HTR-8/SVneo (cell line): ENCODE measurements at places on chromosomes 2 and 18.
A peak's percentile ranks its signal among the peaks of the same experiment; 100 is the strongest.

GRCh38 chr18:9287036-9287435, 47.5 kb upstream of the TWSG1 start:
- no peak for DNase-seq

GRCh38 chr18:59006461-59007067, 133.1 kb upstream of the SEC11C start:
- DNase-seq, result no peak

- DNase-seq, result no peak
These were observed 291.9 kb downstream of the ALK start for GRCh38 chr2:29629495-29629894.

- DNase-seq, result no peak
These were observed 258.8 kb downstream of the CYP26B1 start for GRCh38 chr2:71888751-71889445.

DNA sequence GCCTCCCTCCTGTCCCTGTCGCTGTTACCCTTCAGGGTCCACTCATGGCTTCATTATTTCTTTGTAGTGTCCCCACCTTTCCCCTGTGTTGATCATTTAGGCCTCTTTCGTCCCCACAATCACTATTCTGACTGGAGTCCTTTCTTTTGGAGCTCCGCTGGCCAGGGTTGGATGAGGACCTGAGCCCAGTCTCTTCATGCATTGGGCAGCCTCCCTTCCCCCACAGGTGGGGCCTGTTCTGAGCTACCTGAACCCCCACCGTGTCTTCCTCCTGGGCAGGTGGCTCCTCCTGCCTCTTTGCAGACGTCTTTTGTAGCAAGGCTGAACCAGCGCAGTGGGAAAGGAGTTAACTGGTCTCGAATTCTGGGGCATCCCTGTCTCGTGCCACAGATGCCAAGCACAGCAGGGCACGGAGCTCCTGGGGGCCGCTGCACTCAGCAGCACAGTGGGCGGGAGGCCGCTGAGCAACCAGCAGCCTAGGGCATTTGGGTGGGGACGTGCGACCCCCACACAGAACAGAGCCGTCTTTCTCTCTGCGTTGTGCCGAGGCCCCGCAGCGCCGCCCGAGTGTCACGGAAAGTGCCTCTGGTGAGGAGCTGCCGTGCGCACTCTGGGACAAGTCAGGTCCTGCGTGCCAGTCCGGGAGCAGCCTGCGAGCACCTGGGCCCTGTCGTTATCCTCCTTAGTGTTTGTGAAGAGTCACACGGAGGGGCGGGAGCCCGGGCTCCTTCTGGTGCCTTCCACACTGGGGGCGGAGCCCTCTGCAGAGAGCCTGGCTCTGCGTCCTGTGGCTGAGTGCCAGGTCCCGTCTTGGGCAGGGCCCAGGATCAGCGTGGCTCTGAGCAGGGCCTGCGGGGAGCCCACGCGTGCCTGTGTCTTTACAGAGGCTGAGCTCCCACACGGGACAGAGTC, 130.1 kb downstream of the NFATC1 start:
- no peak for DNase-seq

DNA sequence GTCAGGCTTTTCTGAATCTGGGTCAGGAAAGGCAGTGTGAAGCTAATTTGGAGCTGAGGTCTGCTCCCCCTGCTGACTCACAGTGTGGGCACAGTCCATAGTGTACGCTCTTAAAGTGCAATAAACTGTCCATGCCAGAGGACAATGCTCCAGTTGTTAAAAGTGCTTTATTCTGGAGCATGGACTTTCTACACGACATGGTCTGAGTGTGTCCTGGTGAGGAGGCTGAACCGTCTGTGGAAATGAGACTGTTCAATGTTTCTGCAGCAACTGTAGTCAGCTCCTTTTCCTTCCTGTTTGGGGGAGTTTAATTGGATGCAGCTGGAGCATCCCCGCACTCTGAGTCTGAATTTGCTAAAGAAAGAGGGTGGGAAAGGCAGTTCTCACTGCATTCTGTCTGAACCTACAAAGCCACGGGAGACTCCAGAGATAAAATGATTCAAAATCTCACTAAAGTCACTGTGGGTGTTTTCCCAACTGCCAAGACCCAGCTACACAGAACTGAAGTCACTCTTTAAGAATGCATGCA, 110.2 kb upstream of the TRIB2 start:
- DNase-seq, result no peak

DNA sequence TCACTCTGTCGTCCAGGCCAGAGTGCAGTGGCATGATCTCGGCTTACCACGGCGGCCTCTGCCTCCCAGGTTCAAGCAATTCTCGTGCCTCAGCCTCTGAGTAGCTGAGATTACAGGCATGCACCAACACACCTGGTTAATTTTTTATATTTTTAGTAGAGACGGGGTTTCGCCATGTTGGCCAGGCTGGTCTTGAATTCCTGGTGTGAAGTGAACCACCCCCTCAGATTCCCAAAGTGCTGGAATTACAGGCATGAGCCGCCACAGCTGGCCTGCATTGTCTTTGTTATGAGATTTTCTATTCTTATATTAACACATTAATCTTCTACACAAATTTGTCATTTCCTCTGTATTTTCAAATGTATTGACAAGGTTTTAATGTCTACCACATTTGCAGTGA, 75.2 kb downstream of the SEPTIN10 start:
- no peak for DNase-seq

DNA sequence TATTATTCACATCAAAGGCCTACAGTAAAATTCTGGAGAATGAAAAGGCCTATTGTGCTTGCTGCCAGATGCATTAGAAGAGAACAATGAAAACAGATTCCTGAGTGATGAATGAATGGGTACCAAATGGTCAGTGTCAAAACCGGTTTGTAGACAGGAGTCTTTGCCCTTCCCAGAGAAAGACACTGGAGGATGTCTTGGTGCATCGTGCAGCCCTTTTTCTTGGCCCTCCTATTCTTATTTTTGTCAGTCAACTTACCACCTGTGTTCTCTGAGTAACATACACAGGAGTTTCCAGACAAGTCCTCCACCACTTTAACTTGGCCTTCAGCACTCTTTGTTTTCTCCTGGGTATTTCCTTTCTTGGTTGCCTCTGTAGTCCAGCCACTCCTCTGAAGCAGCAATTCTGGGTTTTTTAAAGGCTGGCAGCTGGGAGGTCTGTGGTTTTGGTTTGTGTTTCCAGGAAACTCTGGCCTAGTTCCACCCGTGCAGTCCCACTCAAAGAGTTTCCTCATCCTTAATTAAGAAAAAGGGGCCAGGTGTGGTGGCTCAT, 29.4 kb downstream of the PSTPIP2 start:
- no peak for DNase-seq

DNA sequence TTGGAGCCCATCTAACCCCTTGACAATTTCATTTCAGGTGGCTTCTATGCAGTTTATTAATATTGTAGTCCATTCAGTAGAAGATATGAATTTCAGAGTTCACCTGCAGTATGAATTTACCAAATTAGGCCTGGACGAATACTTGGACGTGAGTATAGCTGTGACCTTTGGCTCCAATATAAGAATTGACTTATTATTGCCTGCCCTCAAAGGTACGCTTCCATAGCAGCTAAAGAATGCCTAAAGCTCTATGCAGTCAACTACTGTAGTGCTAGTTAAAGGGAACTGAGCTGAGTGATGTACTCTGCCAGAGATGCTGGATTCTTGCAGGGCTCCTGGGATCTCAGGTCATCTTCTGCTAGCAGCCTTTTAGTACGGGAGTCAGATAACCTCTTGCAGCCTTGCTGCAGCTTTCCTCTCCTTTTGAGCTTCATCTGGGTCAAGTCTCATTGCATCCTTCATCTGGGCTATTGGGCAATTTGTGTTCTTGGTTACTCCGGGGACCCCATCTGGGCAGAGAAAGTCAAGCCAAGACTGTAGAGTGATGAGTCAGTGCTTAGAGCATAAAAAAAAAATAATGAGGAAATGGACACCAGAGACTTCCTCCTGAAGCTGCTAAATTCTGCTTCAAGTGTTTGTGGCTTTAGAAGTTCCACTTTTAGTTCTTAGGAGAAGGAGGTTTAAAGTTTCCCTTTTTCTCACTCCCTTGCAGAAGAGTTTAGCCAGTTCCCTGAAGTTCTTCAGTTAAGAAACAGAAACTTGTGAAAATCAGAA, 105.6 kb downstream of the PRPF40A start:
- peak; percentile 47 for DNase-seq

DNA sequence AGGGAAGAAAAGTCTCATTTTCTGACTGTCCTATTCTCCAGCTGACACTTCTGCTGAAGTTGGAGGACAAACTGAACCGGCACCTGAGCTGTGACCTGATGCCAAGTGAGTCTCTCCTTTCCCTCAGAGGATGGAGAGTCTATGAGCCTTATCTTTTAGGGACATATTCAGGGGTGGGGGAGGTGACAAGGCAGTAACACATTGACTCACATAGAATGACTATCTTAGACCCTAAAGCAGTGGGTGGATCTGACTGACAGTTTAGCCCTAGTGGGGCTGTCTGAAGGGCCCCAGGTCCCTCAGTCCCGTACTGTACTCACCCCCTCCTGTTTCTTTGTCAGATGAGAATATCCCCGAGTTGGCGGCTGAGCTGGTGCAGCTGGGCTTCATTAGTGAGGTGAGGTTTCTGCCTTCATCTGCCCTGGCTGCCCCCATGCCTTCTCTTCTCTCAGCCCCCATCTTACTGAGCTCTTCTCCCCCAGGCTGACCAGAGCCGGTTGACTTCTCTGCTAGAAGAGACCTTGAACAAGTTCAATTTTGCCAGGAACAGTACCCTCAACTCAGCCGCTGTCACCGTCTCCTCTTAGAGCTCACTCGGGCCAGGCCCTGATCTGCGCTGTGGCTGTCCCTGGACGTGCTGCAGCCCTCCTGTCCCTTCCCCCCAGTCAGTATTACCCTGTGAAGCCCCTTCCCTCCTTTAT, 805 bp upstream of the KRTCAP3 start:
- no peak for DNase-seq

DNA sequence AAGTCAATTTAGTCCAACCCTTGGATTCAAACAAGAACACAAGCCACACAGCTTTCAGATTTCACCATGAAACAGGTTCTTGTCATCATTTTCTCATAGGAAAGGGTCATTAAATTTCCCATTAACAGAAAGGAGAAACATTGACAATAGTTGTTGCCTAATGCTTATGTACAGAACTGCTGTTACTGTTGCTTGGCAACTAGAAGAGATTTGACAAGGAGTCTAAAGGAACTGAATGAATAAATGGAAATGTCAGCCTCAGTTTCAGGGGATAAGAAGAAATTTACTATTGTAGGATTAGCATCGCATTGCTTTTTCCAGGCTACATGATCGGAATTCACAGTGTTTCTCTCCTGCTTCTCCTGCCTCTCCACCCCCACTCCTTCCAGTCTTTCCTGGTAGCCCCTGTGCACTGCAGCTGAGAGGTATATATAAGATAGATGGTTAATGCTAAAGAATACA, 90.3 kb downstream of the SPATS2L start:
- DNase-seq, result no peak

- DNase-seq, result no peak
These were observed 592.5 kb upstream of the ZEB2 start for GRCh38 chr2:145112467-145112866.

GRCh38 chr2:110991911-110992310, 128.8 kb upstream of the BCL2L11 start:
- DNase-seq, result no peak

GRCh38 chr2:232697807-232698110, 628 bp downstream of the GIGYF2 start:
- no peak for DNase-seq

DNA sequence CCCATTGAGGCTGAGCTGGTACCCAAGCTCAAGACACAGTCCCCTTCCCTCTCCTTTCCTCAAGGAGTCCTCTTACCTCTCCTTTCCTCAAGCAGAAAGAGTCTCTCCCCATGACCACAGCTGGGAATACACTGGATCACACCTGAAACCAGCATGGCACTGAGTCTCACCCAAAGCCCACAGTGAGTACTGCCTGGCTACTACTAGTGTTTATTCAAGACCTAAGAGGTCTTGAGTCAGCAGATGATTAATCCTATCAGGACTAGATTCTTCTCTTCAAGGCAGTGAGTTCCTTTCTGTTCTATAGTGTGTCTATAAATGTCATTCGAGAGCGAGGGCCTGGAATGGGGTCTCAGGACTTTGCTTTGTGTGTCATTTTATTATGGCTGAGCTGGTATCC, 111.4 kb downstream of the METTL4 start:
- DNase-seq, result no peak

DNA sequence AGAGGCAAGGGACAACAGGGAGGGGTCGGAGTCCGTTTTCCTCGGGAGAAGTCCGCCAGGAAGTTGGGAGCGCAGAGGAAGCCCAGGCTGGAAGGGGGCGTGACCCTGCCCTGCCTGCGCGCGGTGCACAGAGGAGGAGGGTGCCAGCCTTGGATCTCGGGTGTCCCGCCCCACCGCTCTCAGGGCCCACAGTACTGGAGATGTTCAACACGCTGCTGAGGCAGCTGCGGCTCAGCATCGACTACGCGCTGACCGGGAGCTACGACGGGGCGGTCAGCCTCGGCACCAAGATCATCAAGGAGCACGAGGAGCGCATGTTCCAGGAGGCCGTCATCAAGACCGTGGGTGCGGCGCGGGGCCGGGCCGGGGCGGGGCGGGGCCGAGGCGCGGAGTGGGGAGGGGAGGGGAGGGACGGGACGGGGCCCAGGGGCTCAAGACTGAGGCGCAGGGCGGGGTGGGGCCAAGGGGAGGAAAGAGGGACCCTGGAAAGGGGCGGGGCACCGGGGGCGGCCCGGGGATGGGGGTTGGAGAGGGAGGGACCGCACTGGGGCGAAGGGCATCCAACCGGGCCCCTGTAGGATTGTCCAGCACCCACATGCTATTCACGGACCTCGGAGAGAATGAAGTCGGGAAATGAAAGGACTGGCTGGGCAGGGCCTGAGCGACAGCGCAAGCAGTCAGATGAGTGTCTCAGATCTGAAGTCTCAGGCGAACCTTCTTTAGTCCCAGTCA, 36.6 kb downstream of the POMC start:
- no peak for DNase-seq

GRCh38 chr18:21991886-21992285, 177.5 kb upstream of the GATA6 start:
- no peak for DNase-seq

- DNase-seq, result no peak
These were observed 15.5 kb upstream of the CACNB4 start for GRCh38 chr2:152114366-152114765.

DNA sequence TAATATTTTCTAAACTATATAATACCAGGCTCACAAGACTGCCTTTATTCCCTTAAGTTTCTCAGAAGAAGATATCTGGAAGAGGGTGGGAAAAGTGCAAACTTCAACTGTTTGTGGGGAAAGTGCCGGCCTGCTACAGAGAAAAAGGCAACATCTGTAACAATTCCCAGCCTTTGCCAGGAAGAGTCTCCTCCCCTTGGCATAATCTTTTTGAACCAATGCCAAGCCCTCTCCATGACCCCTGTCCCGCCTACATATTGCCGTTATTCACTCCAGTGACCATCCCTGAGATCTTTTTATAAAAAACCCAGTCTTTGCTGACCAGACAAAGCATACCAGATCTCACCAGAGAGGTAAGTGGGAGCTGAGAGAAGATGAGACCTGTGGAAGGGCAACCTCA, at the start of gene REG3G:
REG3G (plus strand) TSS at position 282 of the 400 bp plus-strand sequence. CDS start 392 bp downstream, outside the sequence.
- DNase-seq, result no peak

DNA sequence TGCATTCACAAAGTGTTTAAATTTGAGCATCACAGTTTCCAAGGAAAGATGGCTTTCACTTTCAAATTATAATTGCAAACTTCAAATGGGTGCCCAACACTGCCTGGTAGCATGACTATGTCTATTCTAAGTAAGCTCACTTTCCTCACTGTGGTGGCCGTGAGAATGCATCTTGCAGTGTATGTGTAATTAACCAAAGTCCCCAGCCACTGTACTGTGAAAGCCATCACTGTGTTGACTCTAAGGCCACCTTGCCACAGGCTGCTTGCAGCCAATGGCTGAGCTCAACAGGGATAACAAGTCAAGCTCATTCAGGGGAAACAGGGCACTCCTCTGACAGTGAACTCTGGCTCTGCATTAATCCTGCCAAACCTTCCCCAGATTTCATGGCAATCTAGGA, 43.3 kb upstream of the LGALSL start:
- DNase-seq, result no peak
